Activated CD4-positive, alpha-beta T cell treated with anti-CD3 and anti-CD28 coated beads for 36 hours (primary cell): ENCODE measurements at places on chromosomes 11 and 22. TPM values are rescaled to one million over a fixed set of nuclear protein-coding genes. Genes with fewer than 3 reads are reported as not detected.

CFAP68 gene
- 49.7 TPM for total RNA-seq

TIGD3 gene
- total RNA-seq: 1.1 TPM

PRSS23 gene
- total RNA-seq: 0.62 TPM

OSM gene
- total RNA-seq: 13.8 TPM

HMBS gene
- total RNA-seq: 39.8 TPM
